ENCODE measurements at places on chromosomes 1 and 21. TPM values are rescaled to one million over a fixed set of nuclear protein-coding genes. Genes with fewer than 3 reads are reported as not detected.

GRCh38 chr1:198620218-198620617 lies 18.6 kb upstream of the PTPRC start:
- H3K27me3 ChIP-seq = no peaks in the 10 kb centered on the region
- no peaks in the 10 kb centered on the region for H3K36me3 ChIP-seq
- peak overlapping the region; percentile 97 for H3K27ac ChIP-seq
- H3K4me3 ChIP-seq = peak overlapping the region; percentile 82
- H3K4me1 ChIP-seq = peaks cover 78% of the 10 kb centered on the region

DNA sequence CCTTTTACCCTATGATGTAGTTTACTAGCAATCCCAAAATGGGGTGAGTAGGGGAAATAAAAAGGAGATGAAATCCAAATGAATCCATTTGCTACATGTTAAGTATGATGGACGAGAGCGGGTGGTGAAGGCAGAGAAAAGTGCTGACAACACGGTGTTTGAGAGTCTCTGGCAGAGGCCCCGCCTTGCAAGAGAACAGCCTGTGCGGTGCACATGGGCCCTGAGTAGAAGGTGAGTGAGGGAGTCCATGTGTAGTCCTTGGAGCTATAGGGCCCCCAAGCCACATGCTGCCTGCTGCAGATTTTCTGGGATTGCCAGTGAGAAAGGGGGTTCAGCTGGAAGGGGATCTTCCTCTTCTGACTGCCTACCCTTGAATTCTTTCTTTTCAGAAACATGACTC lies 177.1 kb downstream of the TNR start:
- peaks cover 9% of the 10 kb centered on the region for H3K27me3 ChIP-seq
- H3K4me1 ChIP-seq = no peaks in the 10 kb centered on the region
- no peak overlapping the region for H3K4me3 ChIP-seq
- H3K36me3 ChIP-seq = no peaks in the 10 kb centered on the region
- no peak for DNase-seq
- H3K27ac ChIP-seq = no peak overlapping the region

DNA sequence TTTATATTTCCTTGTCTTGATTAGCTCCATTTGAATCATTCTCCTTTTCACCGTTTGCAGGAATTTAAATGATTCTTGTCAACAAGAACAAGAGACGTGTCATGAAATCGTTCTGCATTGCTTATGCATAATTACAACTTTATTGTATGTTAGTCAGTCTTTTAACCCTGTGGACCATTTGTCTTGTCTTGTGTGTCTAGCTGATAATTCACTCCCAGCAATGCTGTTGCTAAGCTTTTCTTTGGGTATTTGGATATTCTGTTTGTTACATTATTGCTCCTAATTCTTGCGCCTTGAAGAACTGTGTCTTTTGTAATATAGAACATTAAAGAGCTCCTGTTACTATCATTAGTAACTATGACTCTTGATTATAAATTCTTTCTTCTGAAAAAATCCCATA lies 311.9 kb downstream of the RYR2 start:
- no peak for DNase-seq
- no peak overlapping the region for H3K4me3 ChIP-seq
- H3K36me3 ChIP-seq = no peaks in the 10 kb centered on the region

SPRR2A gene
- polyA plus RNA-seq = not detected

DNA sequence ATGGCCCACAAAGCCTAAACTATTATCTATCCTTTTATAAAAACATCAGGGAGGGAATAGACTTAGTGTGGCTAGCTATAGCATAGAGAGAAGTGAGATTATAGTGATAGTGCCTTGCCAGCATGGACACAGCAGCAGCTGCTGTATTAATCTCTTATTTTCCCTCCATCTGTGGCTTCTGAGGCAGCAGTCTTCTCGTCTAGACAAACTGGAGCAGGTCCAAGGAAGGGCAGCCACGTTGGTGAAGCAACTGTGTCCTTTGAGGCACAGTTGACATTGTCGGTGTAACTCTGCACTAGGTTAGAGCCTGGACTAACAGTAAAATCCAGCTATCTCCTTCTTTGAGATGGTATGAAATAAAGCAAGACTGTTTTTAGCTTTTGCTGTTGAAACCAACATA lies 131.3 kb downstream of the CACHD1 start:
- no peak overlapping the region for H3K27ac ChIP-seq
- no peaks in the 10 kb centered on the region for H3K4me1 ChIP-seq
- H3K36me3 ChIP-seq = peaks cover 14% of the 10 kb centered on the region
- DNase-seq = no peak
- H3K27me3 ChIP-seq = no peaks in the 10 kb centered on the region

IL6R gene
- polyA plus RNA-seq = 44.1 TPM

DNA sequence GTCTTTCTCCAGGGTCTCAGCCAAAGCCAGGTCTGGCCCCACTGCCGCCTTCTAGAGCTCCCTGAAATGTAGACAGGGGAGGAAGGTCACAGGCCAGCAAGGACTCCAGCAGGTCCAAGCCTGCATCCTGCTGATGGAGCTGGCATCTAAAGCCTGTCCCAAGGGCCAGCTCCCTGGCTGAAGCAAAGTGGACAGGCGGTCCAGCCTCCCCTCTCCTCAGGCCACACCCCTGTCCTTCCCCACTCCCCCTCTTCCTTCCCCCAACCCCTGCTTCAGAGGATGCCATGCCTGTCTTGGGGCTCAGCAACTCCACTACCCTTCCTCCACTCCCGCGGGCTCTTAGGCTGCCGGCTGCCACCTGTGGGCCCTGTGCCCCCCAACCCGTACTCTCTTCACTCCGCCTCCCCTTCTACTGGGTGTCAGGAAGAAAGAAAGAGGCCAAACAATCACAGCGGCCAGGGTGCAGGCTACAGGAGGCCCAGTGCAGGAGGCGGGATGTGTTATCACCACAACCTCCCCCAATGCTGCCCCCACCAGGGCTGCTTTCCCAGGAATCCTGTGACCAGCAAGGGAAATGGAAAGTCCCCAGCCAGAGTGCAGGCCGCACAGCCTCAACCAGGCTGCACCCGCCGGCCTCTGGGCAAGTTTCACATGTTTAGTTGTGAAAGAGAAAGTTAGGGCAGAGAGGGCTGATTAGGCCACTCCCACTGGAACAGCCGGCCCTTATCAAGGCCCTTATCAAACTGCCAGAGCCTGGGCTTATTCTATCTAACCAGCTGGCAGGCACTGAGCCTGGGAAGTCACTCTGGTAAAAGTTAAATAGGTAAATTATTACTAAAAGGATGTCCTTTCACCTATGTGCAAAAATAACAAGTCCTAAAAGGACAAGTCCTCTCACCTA lies 34.1 kb downstream of the ACOT7 start:
- H3K27me3 ChIP-seq = no peaks in the 10 kb centered on the region
- no peak for DNase-seq
- peak overlapping the region; percentile 95 for H3K27ac ChIP-seq
- no peaks in the 10 kb centered on the region for H3K36me3 ChIP-seq
- H3K4me1 ChIP-seq = peaks cover 54% of the 10 kb centered on the region

- no peak for DNase-seq
- H3K27ac ChIP-seq = no peak overlapping the region
- peaks cover 6% of the 10 kb centered on the region for H3K27me3 ChIP-seq
- no peaks in the 10 kb centered on the region for H3K36me3 ChIP-seq
- no peak overlapping the region for H3K4me3 ChIP-seq
These were observed 14.0 kb upstream of the PKP1 start for GRCh38 chr1:201269281-201269680.

FCRL5 gene
- not detected for polyA plus RNA-seq

ETV3 gene
- 3.5 TPM for polyA plus RNA-seq

DNA sequence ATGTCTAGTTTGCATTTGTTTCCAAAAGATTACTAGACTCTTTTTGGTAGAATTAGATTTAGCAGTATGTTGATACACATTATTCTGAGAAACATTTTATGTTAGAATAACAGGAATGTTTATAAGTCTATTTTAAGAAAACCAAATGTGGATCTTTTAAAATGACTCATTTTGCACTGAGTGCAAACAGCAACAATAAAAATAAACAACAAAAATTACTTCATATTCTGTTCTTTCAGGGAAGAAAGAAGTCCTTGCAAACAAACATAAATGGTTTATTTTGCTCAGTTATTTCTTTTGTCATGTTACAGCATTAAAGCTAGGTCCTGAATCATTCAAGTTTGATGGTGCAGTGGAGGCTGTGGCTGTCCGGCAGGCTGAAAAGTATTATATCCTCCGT lies 106.8 kb upstream of the TENT5C start:
- no peaks in the 10 kb centered on the region for H3K27me3 ChIP-seq
- no peak for DNase-seq
- peaks cover 17% of the 10 kb centered on the region for H3K36me3 ChIP-seq
- H3K4me1 ChIP-seq = no peaks in the 10 kb centered on the region

SEMA4A gene
- polyA plus RNA-seq = 0.22 TPM

Measured in naive thymus-derived CD8-positive, alpha-beta T cell (primary cell).